ENCODE measurements at places on chromosomes 16 and 17.
A peak's percentile ranks its signal among the peaks of the same experiment; 100 is the strongest.

DNA sequence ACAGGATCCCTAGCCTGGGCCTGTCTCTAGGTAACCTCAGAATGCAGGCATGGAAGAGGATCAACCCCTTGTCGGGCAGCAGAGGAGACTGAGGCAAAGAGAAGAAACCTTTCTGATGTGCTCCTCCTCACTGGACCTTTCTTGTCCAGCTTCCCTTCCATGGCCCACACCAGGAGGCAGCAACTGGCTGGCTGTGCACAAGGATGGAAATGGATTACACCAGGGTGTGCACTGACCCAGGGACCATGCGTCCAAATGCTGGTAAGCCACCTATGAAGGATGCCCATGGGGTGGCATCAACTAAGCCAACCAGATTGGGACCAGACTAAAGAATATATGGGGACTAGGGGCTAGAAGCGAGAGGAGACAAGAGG lies 83.0 kb downstream of the N4BP1 start:
- DNase-seq = no peak

DNA sequence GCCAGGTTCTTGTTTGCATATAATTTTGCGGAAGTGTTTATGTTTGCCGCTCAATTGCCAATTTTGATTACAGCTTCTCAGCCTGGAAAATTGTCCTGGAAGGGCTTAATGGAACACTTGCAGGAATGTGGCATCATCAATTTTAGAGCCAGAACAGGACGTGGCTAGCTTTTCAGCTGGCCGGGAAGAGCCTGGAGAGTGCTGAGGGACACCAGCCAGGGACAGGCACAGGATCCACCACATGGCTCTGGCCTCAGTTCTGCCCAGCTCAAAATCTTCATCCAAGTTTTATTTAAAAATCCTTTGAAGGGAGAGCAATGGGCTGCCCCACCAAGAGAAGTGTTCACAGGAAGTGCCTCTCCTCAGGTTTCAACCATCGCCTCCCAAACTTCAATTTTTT lies 287.2 kb upstream of the HSBP1 start:
- no peak for DNase-seq

GRCh38 chr16:20191566-20191965 lies 117.9 kb upstream of the GPR139 start:
- no peak for DNase-seq

DNA sequence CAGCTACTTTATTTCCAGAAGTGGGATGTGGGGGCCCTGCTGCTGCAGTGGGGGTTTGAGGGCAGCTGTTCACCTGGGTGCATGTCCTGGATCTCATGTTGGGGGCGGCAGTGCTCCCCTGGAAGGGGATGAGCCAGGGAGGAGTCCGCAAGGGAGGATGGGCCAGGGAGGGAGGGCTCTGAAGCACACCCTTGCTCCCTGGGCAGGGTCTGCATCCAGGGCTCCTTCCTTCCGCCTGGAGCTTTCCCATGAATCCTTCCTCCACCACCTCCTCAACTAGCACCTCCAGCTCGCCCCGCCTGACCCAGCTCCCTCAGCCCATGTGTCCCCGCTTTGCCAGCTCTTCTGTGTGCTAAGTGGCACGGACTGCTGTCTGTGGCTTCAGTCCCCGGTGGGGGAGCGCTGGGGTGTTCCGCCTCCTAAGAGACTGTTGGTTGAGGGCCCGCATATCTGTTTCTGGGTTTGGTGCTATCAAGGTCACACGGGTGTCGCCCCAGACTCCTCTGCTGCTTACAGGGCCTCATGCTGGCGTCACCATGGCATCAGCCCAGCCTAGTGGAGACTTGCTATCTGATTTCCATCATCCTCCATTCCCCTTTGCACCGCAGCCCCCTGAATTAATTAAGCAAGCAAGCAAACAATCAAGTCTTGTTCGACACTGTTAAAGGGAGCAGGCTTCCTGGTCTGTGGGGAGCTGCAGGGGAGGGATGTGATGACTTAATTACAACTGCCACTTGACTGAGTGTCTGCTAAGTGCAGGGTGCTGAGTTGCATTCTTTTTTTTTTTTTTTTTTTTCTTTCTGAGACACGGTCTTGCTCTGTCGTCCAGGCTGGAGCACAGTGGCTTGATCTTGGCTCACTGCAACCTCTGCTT lies 71.8 kb downstream of the PRKCA start:
- no peak for DNase-seq

DNA sequence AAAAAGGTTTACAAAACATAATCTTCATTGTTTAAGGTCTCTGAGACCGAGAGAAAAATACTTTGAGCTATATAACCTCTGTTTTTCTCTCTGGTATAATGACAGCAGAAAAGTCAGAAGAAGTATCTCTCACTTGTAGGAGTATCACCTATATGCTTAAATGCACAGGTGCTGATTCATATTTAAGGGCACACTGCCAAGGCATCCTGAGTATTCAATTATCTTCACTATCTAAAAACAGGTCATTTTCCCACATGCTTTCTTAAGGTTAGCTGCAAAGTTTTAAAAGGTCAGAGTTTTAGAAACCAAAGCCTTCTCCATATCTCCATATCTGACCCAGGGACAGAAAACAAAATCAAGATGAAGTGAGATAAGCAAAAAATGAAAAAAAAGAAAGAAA lies 99.3 kb upstream of the C17orf78 start:
- DNase-seq = no peak

- DNase-seq = no peak
These were observed 87.7 kb downstream of the MRM3 start for GRCh38 chr17:869567-870525.

- DNase-seq = no peak
These were observed 991 bp downstream of the KPNA2 start for GRCh38 chr17:68036304-68037147.

DNA sequence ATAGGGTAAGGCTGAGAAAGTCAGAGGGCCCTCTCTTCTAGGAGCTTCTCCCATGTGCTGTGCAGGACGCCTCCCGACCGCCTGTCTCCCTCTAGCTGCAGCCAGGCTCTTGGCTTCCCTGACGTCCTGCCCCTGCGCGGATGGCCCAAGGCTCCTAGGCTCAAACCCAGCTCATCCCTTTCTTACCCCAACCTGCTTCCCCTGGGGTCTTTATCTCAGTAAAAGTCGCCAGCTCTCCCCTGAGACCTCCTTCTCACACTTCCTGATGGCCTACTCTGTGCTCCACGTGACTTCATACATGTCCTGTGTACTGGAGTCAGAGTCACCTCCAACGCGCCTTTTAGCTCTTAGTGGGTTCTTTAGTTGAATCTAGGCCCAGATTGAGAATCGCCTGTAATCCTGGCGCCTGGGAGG lies 1.1 kb upstream of the ZNF747 start:
- DNase-seq = peak; percentile 34

GRCh38 chr17:38587947-38588787 lies 17.6 kb downstream of the SRCIN1 start:
- DNase-seq = no peak

DNA sequence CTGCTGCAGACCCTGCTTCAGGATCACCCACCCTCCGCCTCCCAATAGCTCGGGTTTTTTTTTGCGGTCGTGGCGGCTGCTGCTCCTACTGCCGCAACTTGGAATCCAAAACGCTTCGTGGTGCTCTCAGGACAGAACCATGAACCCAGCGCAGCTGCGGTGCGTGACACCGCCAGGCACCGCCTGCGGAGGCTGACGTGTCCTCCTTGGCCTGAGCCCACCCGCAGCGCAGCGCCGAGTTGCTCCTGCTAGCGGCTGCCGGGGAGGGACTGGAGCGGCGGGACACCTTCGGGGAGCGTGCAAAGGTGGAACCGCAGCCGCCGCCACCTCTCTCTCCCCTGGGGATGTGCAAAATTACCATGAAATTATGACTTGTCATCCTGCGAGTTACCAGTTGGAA lies 1893.0 kb downstream of the TP53TG3F start:
- DNase-seq = no peak

DNA sequence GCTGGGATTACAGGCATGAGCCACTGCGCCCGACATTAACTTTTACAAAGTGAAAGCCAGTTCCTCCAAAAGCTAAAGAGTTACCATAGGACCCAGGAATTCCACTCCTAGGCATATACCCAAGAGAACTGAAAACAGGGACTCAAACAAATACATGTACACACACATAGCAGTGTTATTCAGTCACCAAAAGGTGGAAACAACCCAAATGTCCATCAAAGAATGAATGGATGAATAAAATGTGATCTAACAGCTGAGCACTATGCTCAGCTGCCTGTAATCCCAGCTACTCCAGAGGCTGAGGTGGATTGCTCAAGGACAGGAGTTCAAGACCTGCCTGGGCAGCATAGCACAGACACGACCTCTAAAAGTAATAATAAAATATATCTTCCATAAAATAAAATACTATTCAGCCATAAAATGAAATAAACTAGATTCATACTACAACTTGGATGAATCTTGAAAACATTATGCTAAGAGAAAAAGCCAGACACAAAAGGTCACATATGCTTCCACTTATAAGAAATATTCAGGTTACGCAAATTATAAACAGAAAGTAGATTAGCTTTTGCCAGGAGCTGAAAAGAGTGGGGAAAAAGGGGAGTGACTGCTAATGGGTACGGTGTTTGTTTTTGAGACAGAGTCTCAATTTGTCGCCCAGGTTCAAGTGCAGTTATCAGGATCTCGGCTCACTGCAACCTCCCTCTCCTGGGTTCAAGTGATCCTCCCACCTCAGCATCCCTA lies 9.3 kb upstream of the USP7 start:
- DNase-seq = no peak

DNA sequence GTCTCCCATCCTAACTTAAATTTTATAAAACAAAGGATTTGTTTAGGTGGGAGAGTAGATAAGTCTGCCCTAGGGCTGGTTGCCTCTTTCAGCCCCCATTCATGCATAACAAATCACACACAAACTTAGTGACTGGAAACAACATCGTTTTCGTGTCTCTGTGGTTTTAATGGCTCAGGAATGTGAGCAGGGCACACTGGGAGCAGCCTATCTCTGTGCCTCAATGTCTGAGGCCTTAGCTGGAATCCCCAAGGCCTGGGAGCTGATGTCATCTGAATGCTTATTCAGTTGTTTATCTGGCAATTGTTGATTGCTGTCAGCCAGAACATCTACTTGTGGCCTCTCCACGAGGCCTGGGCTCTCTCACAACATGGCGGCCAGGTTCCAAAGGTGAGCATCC lies 101.9 kb upstream of the HSBP1 start:
- no peak for DNase-seq

GRCh38 chr16:79041206-79041605 lies 559.3 kb downstream of the MAF start:
- DNase-seq = no peak

DNA sequence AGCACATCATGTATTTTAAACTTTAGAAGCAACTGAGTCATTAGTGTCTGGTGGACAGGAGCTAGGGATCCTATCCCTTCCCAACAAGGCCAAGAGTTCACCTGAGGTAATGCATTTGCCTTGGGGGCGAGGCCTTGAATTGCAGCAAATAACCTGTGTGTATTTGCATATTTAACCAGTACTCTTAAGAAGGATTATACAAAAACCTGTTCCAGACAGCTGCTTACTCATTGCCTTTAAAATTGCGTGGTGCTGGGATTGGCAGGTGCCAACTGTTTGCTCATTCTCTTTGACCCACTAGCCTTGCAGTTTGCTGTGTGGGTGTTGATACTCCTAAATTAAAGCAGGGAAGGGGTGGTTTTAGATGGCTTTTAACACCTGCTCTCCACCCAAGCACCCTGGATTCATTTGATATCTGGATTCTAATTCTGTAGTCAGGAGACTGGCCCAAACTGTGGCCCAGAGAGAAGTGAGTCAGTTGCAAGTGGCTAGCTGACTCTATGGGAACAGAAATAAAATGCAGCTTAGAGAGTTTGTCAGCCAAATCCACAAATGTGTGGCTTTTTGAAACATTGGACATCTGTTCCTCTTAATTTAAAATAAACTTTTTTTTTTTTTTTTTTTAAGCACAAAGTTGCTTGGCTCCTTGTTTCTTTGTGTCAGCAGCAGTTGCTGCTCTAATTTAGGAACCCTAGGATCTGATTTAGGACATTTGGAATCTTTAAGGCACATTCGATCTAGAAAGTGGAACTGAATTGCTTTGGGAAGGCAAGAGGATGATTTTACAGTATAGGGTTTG lies 46.9 kb downstream of the TUBD1 start:
- no peak for DNase-seq

GRCh38 chr17:83136931-83137330 lies 57.5 kb downstream of the METRNL start:
- DNase-seq = no peak

DNA sequence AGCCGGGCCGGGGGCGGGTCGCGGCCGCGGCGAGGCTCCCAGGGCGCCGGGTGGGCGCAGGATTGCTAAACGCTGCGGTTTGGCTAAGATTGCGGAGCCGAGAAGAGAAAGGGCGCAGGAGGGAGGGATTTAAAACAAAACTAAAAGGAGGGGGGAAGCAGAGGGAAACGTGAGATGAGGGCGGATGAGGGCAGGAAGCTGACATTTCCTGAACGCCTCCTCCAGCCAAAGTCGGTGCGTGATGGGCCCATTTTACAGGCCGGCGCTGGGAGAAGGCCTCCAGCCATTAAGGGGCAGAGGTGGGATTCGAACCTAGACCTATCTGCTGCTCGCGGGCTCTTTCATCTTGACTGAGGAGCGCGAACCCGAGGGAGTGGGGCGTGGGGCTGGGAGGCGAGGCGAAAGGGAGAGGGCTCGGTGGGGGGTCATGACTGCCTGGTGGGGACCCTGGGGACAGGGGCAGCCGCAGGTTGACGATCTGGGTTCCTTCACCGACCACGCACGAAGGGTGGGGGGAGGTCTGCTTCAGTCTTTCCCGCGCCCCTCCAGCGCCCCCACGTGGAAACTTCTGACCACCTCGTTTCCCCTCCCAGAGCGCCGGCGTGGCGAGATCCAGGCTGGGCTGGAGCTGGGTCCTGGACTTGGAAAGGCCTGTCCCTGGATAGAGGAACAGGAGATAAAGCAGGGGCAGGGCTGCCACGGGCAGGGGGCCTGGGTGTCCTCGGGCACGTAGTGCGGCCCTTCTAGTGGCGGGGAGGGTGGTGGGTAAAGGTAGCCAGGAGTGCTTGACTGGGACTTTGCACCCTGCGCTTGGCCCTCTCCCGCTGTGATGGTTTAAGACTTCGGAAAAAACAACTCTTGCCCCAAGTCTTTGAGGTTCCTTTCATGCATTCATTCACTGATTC lies 3.8 kb upstream of the TAC4 start:
- no peak for DNase-seq

DNA sequence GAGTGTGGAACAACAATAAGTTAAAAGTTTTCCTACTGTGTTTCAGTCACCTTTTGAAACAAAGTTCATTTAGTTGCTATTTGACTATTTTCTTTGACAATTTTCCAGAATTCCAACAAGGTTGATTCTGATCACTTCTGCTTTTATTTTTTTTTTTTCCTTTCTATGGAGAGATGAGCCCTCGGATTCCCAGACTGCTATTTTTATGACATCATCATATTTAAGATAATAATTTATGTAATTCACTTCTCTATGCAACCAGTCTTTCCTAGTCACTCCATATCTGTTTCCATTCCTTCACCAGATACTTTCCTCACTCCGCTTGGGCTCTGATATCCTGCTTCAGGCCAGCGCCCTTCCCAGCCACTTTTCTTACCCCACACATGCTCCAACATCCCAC lies 8.1 kb downstream of the OR4D2 start:
- no peak for DNase-seq

DNA sequence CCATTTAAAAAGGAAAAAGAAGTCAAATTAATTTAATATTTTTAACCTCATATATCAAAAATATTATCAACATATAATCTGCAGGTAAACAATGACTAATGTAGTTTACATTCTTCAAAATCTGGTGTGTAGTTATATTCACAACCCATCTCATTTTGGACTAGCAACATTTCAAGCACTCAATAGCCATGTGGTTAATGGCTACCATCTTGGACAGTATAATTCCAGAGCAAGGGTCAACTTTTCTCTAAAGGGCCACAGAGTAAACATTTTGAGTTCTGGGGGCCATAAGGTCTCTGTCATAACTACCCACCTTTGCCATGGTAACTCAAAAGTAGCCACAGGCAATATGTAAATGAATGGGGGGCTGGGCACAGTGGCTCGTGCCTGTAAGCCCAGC lies 153.9 kb downstream of the PARN start:
- no peak for DNase-seq
